ENCODE measurements at places on chromosomes 6 and 20. TPM values are rescaled to one million over a fixed set of nuclear protein-coding genes. Genes with fewer than 3 reads are reported as not detected.

DNA sequence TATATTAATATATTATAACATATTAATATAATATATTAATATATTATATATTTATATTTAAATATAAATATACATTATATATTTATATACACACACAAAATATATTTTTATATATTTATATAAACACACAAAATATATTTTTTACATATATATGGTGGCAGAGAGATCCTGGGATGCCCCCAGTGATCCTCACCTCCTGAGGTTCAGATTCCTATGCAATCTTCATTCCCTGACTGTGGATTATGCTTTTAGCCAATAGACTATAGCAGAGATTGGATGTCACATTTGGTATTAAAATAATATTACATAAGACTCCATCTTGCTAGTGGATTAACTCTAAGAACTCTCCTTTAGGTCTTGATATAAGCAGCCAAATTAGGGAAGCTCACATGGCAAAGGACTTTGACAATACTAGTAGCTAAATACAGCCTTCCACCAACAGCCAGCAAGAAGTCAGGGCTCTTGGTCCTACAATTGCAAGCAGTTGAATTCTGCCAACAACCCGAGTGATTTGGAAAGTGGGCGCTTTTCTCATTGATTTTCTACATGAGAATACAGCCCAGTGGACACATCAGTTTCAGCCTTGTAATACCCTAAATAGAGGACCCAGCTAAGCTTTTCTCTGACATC lies 681.0 kb downstream of the C6orf118 start:
- H3K4me1 ChIP-seq, result no peaks in the 10 kb centered on the region
- no peak overlapping the region for H3K4me3 ChIP-seq
- no peaks in the 10 kb centered on the region for H3K27me3 ChIP-seq
- no peaks in the 10 kb centered on the region for H3K36me3 ChIP-seq

- no peaks in the 10 kb centered on the region for H3K36me3 ChIP-seq
- peaks cover 40% of the 10 kb centered on the region for H3K4me1 ChIP-seq
- no peak overlapping the region for H3K4me3 ChIP-seq
Observed at GRCh38 chr6:84062519-84063154, 29.1 kb downstream of the MRAP2 start.

DNA sequence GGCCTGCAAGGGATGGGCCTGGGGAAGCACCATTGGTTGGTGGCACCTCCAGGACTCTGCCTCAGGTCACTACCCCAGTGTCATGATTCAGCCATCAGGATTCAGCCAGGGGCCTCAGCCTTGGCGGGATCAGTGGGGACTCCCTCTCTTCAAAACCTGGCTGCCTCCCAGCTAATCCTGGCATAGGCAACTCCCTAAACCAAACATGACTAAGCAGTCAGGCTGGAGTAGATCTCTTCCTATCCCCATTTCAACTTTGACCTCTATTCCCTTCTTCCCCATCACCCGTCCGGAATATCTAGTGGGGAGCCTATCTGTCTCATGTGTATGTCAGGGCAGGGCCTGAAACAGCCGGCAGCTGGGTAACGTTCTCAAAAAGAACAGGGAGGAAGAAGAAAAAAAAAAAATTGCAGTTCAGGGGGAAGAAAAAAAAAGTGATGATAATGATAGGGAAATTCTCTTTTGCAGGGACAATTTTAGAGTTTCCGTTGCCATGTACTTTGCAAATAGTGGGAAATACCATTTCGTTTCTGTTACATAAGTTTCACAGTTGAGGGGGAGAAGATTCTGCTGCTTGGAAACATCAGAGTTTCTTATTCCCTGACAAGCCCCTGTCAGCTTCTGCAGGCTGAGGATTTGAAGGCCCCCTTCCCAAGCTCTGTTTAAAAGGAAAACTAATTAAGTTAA lies 4.1 kb upstream of the PREX1 start:
- peaks cover 63% of the 10 kb centered on the region for H3K27me3 ChIP-seq
- H3K36me3 ChIP-seq, result no peaks in the 10 kb centered on the region
- H3K27ac ChIP-seq, result no peak overlapping the region
- H3K4me3 ChIP-seq, result no peak overlapping the region
- H3K4me1 ChIP-seq, result peaks cover 12% of the 10 kb centered on the region
- no peak for DNase-seq

- H3K27ac ChIP-seq, result no peak overlapping the region
- DNase-seq, result no peak
- H3K4me3 ChIP-seq, result no peak overlapping the region
Observed at GRCh38 chr6:47970826-47971225, 140.2 kb downstream of the PTCHD4 start.

Gene ZNF165
- total RNA-seq, result 4.0 TPM

- no peak overlapping the region for H3K27ac ChIP-seq
- H3K27me3 ChIP-seq, result peaks cover 40% of the 10 kb centered on the region
- peaks cover 12% of the 10 kb centered on the region for H3K4me1 ChIP-seq
- DNase-seq, result no peak
- H3K4me3 ChIP-seq, result peak overlapping the region; percentile 26
Observed at GRCh38 chr20:45408646-45409213, 641 bp downstream of the DBNDD2 start.

Gene CCDC170
- 3.2 TPM for total RNA-seq

DNA sequence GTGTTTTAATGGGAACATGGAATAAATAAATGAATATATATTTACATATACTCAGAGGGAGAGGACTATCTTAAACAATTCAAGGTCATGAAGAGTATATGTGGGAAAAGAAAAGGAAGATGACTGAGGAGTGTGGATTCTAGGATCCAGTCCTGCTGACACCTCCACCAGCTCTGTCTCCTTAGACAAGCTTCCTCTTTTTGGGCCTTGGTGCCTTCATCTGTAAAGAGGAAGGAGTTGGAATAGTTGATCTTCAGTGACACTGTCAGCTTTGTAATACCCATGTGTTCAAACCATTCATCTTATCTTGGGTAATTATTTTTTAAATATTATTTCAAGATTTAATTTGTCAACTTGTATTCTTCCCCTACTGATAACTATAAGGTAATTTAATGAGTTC lies 338.0 kb downstream of the ADGRB3 start:
- H3K4me1 ChIP-seq, result peaks cover 4% of the 10 kb centered on the region
- H3K27ac ChIP-seq, result no peak overlapping the region
- no peak overlapping the region for H3K4me3 ChIP-seq
- no peaks in the 10 kb centered on the region for H3K27me3 ChIP-seq

Gene OPRL1
- 2.2 TPM for total RNA-seq

Data from mesothelial cell of epicardium (in vitro differentiated cells).